ENCODE measurements at places on chromosomes 5 and 9. TPM values are rescaled to one million over a fixed set of nuclear protein-coding genes. Genes with fewer than 3 reads are reported as not detected.

DNA sequence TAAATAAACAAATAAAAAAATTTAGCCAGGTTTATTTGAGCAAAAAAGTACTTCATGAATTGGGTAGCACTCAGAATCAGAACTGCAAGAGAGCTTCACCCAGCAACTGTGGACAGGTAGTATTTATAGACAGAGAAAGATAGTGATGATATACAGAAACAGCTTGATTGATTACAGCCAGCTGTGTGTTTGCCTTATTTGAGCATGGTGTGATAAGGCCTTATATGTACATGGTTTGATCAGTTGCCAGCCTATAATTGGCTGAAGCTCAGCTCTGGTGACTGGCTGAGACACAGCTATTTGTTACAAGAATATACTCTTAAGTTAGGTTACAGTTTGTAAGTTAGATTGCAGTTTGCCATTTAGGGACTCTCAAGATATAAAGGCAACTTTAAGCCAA, 34.3 kb upstream of the ARL15 start:
- H3K4me3 ChIP-seq = no peak overlapping the region
- H3K4me1 ChIP-seq = no peaks in the 10 kb centered on the region
- no peaks in the 10 kb centered on the region for H3K27me3 ChIP-seq
- DNase-seq = no peak
- H3K27ac ChIP-seq = no peak overlapping the region

- no peak for DNase-seq
- no peaks in the 10 kb centered on the region for H3K36me3 ChIP-seq
- no peak overlapping the region for H3K4me3 ChIP-seq
Observed at GRCh38 chr9:132414731-132415130, 4.7 kb downstream of the CFAP77 start.

The LCNL1 gene
- total RNA-seq = not detected

The TPPP gene
- not detected for total RNA-seq

GRCh38 chr9:87622923-87623322, 103.0 kb upstream of the CTSL start:
- DNase-seq = no peak
- H3K27ac ChIP-seq = no peak overlapping the region
- no peak overlapping the region for H3K4me3 ChIP-seq
- no peaks in the 10 kb centered on the region for H3K27me3 ChIP-seq
- H3K4me1 ChIP-seq = peaks cover 8% of the 10 kb centered on the region

The SV2C gene
- total RNA-seq = 0.06 TPM

The DOLK gene
- 16.8 TPM for total RNA-seq

GRCh38 chr9:98226957-98227356, 28.5 kb downstream of the TBC1D2 start:
- H3K4me1 ChIP-seq = no peaks in the 10 kb centered on the region
- no peaks in the 10 kb centered on the region for H3K27me3 ChIP-seq
- H3K27ac ChIP-seq = no peak overlapping the region
- H3K4me3 ChIP-seq = no peak overlapping the region

- H3K4me3 ChIP-seq = no peak overlapping the region
- no peak overlapping the region for H3K27ac ChIP-seq
- H3K36me3 ChIP-seq = no peaks in the 10 kb centered on the region
- no peak for DNase-seq
Observed at GRCh38 chr5:179430193-179431175, 85.2 kb upstream of the ADAMTS2 start.

The C1QTNF3 gene
- total RNA-seq = 6.4 TPM

GRCh38 chr5:38382898-38383297, 124.5 kb downstream of the EGFLAM start:
- H3K4me3 ChIP-seq = no peak overlapping the region
- DNase-seq = peak; percentile 81
- H3K27ac ChIP-seq = no peak overlapping the region
- H3K36me3 ChIP-seq = no peaks in the 10 kb centered on the region
- peaks cover 46% of the 10 kb centered on the region for H3K27me3 ChIP-seq

GRCh38 chr5:127683008-127683407, 20.2 kb upstream of the CCDC192 start:
- no peaks in the 10 kb centered on the region for H3K4me1 ChIP-seq
- no peaks in the 10 kb centered on the region for H3K36me3 ChIP-seq
- no peaks in the 10 kb centered on the region for H3K27me3 ChIP-seq
- no peak overlapping the region for H3K27ac ChIP-seq

- no peaks in the 10 kb centered on the region for H3K27me3 ChIP-seq
- DNase-seq = no peak
- H3K27ac ChIP-seq = no peak overlapping the region
- no peaks in the 10 kb centered on the region for H3K4me1 ChIP-seq
- no peak overlapping the region for H3K4me3 ChIP-seq
Observed at GRCh38 chr9:111980398-111980797, 83.8 kb downstream of the UGCG start.

The CSF2 gene
- total RNA-seq = not detected

DNA sequence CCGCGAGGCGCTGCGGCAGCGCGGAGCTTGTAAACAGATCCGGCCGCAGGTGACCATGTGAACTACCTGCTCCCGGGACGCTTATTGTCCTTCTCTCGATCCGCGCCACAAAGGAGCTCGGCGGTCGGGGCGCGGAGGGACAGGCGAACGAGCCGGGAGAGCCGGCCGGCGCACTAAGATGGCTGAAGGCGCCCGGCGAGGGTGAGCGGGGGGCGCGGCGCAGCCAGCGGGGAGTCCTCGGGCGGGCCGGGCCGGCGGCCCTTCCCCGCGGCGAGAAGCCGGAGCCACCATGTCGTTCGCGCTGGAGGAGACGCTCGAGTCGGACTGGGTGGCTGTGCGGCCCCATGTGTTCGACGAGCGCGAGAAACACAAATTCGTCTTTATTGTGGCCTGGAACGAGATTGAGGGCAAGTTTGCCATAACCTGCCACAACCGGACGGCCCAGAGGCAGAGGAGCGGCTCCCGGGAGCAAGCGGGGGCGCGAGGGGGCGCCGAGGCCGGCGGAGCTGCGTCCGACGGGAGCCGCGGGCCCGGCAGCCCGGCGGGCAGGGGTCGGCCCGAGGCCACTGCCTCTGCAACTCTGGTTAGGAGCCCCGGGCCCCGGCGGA, 535 bp downstream of the JMY start:
- peaks cover 7% of the 10 kb centered on the region for H3K4me1 ChIP-seq
- no peaks in the 10 kb centered on the region for H3K36me3 ChIP-seq
- peak; percentile 80 for DNase-seq

GRCh38 chr5:171342362-171343111, 33.5 kb downstream of the TLX3 start:
- no peak overlapping the region for H3K27ac ChIP-seq
- H3K27me3 ChIP-seq = peaks cover 33% of the 10 kb centered on the region
- H3K4me3 ChIP-seq = no peak overlapping the region
- H3K4me1 ChIP-seq = no peaks in the 10 kb centered on the region
- DNase-seq = peak; percentile 80

GRCh38 chr9:18154661-18155060, 319.3 kb upstream of the ADAMTSL1 start:
- H3K4me3 ChIP-seq = no peak overlapping the region
- H3K4me1 ChIP-seq = no peaks in the 10 kb centered on the region
- no peak for DNase-seq
- no peaks in the 10 kb centered on the region for H3K36me3 ChIP-seq
- H3K27me3 ChIP-seq = no peaks in the 10 kb centered on the region

DNA sequence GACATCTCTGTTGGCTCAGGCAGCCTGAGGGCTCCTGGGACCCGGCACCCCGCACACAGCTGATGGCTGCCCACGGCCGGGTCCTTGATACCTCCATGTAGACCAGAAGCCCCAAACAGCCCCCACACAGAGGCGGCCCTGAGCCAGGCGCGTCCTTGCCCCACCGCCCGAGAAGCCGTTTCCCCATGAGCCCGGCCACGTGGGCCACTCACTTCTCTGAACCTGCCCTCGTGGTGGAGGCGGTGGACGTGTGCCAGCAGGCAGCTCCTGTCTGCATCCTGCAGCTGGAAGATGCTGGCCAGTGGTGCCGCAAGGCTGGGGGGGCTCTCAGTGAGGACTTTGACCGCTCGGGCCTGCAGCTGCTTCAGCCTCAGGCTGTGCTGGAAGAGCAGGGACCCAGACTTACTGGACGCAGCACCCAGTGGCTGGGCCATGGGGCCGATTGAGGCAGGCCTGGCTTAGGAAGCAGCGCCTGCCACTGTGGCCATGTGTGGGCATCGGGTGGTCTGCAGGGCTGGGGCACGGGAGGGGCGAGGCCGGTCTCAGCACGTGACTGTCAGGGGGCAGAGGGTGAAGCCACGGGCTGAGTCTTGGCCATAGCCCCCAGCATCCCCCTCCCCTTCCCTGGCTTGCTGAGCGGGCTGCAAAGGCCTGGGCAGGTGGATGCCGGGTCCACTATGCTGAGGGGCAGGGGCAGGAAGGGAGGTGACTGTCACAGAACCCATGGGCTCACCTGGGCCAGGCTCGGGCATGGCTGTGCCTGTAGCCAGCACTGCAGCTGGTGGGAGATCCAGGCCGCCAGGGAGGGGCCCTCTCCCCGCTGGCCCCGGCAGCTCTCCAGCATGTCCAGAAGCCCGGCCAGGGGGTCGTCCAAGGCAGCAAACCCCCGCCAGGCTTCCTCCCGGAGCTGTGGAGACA, 50.0 kb downstream of the EXD3 start:
- H3K36me3 ChIP-seq = no peaks in the 10 kb centered on the region
- no peak overlapping the region for H3K4me3 ChIP-seq
- H3K4me1 ChIP-seq = peaks cover 55% of the 10 kb centered on the region
- DNase-seq = no peak
- H3K27ac ChIP-seq = peak overlapping the region; percentile 68

GRCh38 chr5:148831590-148832565, 5.5 kb downstream of the ADRB2 start:
- no peak for DNase-seq
- H3K4me3 ChIP-seq = no peak overlapping the region
- H3K4me1 ChIP-seq = peaks cover 4% of the 10 kb centered on the region
- peaks cover 26% of the 10 kb centered on the region for H3K27me3 ChIP-seq
- H3K36me3 ChIP-seq = no peaks in the 10 kb centered on the region

The TCERG1 gene
- total RNA-seq = 227 TPM

Measured in neural progenitor cell (in vitro differentiated cells).